H9 (cell line): ENCODE measurements at places on chromosomes 4 and X.

DNA sequence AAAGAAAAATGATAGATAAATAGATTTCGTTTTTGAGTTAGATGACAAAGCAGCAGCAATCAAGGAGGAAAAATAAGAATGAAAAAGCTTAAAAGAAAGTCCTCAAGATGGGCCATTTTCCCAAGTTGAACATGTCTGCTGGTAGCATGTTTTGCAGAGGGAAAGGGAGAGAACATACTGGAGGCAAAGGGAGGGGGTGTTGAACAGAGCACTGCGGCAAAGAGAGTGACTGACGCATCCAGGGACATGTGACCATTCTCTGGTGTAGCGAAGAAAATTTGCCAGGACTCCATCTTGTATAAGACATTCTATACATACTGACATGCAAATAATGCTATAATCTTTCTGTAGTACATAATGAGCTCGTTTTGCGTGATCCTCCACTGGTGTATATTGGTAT is 1.2 kb downstream of the LINC00632 start:
- no peak for DNase-seq

DNA sequence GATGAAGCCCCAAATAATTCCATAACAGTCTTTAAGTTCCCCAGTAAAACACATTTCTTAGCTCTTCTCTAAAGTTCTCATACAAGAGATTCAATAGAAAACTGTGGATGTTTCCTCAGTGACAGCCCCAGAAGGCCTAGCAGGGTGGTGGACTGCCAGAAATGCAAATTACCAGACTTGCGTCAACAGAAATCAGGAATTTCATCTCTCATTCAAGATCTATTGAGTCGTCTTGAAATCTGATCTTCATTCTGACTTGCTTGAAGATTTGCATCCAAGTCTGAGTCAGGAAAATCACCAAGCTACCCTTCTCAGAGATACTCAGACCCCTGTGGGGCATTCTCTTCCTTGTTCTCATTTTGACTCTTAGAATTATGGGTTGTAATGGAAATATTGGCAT is 68.9 kb upstream of the NDP start:
- DNase-seq: no peak

GRCh38 chr4:151418856-151419255 is 9.9 kb downstream of the FHIP1A start:
- DNase-seq: no peak

DNA sequence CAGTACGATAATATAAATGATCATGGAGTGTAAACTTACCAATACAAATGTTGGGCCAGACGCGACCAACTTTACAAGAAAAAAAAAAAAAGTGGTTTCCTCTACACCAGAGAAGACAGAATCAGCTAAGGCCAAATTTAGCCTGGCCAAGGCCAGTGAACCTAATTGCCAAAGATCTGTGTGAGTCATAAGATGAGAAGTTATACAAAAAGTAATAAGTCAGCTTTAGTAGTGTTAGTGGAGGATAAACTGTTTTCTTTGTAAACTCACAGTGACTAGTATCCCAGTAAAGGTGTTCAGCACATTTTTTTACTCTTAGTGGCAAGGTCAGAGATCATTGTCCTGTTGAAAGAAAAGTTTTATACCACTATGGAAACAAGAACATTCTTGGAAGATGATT is 531.4 kb upstream of the TECRL start:
- no peak for DNase-seq

GRCh38 chr4:123919576-123920098 is 523.0 kb downstream of the SPRY1 start:
- DNase-seq: no peak

DNA sequence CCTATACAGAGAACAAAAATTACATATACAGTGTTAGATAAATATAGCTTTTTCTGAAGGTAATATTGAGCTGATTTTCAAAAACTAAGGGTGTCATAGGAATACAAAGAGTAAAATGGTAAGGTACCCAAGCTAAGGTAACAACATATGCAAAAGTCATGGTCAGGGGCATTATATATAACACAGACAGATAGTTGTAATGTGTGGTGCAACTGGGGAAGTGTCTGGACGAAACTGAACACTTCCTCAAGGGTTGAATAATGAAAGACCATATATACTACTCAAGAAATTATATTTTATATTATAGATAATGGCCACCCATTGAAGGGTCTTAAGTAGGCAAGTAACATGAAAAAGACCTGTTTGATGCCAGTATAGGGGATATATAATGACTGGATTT is 262.1 kb upstream of the CXXC4 start:
- no peak for DNase-seq

DNA sequence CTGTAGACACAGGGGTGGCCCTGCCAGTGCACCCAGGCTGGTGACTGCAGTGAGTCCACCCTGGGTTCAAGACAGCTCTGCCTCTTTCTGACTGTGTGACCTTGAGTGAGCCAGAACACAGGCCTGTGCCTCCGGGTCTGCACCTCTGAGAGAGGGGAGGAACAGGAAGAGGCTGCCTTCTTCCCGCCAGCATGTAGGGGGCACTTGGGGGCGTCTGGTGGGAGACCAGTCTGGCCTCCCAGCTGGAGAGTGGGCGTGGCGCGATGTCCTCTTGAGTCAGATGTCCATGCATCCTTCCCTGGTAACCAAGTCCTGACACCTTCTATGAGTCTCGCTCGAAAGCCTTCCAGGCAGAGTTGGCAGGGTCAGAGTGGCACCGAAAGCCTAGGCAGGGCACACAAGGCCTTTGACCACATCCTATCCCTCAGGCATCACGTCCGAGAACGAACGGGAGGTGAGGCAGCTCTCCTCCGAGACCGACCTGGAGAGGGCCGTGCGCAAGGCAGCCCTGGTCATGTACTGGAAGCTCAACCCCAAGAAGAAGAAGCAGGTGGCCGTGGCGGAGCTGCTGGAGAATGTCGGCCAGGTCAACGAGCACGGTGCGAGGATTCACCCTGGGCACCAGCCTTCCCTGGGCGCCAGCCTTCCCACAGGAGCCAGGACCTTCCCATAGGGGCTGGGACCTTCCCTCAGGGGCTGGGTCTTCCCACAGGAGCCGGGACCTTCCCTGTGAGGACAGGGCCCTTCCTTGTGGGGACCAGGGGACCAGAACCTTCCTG is 21.3 kb downstream of the WFS1 start:
- no peak for DNase-seq

GRCh38 chr4:101155368-101155767 is 192.0 kb downstream of the PPP3CA start:
- DNase-seq: no peak

GRCh38 chr4:59553721-59554091 is 1646.4 kb upstream of the ADGRL3 start:
- DNase-seq: no peak

DNA sequence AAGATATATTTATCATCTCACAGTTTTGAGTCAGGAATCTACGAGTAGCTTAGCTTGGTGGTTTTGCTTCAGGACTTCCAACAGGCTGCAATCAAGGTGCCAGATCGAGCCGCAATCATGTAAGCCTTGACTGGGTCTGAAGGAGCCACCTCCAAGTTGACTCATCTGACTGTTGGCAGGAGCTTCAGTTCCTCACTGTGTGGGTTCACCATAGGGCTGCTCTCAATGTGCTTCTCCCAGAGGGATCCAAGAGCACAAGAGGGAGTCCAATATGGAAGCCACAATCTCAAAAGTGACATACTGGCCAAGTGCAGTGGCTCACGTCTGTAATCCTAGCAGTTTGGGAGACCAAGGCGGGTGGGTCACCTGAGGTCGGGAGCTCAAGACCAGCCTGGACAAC is 26.5 kb downstream of the DCHS2 start:
- DNase-seq: no peak

DNA sequence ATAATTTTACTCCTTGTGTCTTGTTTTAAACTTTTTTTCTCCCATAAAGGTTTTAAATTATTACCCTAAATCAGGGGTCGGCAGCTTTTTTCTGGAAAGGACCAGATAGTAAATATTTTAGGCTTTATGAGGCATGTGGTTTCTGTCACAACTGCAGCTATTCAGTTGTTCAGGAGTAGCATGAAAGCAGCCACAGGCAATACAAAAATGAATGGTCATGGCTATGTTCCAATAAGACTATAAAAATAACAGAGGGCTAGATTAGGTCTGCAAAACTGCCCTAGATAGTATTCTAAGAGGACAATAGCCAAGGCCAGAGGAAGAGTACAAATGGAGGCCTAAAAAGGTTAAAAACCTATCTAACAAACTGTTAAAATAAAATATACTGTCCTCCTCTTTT is 24.6 kb downstream of the HERC5 start:
- no peak for DNase-seq

DNA sequence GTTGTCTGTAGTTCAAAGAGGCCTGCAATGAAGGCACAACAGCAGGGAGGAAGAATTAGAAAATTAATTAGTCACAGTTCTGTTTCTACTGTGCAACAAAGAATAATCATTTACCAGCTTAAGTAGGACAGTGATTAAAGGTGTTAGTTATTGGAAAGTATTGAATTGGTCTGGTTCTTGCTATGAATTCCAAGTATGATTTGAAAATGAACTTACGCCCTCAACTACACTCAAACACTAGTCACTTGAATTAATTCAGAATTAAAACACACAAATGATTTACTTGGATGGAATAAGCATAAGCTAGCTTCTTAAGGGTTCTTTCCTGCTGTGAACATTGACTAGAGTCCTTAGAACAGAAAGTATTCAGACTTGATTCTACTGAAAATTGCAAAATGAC is 69.9 kb upstream of the EXOC1L start:
- no peak for DNase-seq

- no peak for DNase-seq
Measured at GRCh38 chrX:13759152-13759718, 24.7 kb downstream of the OFD1 start.

DNA sequence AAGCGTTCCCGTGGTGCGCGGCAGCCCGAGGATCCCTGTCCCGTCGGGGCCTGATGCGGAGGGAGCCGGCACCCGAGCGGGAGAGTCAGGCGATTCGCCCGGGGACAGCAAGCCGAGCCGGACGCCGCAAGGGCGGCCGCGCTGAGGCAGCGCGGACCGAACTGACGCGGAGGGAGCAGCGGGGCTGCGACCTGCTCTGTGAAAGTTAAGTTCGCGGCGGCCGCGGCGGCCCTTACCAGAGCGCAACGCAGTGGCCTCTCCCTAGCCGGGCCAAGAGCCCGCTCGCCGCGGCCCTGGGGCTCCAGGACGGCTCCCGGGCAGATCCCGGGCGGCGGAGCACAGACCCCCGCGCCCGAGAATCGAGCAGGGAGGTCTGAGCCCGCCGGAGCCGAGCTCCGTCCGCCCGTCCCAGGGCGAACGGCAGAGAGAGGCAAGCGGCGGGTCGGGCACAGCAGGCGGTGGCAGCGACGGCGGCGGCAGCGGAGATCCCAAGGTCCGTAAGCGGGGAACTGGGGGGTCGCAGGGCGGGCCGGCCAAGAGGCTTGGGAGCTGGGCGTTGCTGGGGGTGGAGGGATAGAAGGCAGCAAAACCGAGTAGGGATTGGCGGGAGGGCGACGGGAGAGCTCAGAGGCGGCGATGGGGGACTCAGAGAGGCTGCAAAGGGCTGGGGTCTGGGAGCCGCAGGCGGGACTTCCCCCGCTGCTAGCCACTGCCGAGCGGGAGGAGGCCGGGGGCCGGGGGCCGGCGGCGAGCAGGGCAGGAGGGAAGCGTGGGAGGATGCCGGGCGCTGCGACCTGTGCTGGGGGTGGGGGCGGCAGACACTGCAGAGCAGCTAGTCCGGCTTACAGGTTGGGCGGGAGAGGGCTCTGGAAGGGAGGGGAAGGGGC is 1.0 kb downstream of the GPR50 start:
- DNase-seq: peak; percentile 61

DNA sequence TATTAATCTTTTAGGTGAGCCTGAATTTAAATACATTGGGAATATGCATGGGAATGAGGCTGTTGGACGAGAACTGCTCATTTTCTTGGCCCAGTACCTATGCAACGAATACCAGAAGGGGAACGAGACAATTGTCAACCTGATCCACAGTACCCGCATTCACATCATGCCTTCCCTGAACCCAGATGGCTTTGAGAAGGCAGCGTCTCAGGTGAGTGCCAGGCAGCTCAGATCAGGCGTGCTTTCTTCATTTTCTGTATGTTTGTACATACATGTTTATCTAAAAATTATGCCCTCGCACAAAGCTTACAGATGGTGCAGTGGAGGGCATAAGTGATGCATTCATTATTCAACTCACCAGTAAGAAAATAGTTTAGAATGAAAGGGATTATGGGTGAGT is 85.6 kb downstream of the CPE start:
- DNase-seq: no peak

GRCh38 chr4:144597171-144597570 is 48.8 kb upstream of the HHIP start:
- no peak for DNase-seq

DNA sequence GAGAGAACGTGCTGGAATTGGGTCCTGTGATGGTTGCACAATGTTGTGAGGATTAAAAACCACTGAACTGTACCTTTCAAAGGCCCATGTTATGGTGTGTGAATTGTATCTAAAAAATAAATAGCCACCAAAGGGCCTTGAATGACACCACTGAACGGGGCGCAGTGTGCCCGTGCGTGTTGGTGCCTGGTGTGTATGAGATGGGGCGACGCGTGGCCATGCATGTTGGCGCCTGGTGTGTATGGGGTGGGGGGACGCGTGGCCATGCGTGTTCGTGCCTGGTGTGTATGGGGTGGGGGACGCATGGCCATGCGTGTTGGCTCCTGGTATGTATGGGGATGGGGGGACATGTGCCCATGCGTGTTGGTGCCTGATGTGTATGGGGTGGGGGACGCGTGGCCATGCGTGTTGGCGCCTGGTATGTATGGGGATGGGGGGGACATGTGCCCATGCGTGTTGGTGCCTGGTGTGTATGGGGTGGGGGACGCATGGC is 66.6 kb upstream of the HELT start:
- DNase-seq: no peak

DNA sequence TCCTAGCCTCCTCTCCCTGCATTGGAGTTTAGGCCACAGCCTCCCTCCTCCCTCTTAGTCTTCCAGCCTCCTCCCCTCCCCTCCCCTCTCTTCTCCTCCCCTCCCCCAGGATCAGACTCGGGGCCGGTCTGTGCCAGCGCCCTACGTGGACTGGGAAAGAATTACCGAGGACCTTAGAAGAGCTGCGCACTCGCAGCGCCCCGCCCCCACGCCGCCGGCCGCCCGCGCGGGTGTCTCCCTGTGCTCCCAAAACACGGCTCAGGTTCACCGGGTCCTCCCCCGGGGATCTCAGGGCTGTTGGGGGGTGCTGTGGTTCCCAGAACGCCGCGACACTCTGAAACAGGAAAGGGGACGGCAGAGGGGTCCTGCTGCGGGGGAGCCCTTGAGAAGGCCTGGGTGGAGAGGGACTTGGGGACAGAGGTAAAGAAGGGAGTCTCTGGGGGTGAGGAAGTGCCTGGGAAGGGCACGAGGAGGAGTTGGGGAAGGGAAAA is 122.3 kb upstream of the TBL1X start:
- peak; percentile 85 for DNase-seq

DNA sequence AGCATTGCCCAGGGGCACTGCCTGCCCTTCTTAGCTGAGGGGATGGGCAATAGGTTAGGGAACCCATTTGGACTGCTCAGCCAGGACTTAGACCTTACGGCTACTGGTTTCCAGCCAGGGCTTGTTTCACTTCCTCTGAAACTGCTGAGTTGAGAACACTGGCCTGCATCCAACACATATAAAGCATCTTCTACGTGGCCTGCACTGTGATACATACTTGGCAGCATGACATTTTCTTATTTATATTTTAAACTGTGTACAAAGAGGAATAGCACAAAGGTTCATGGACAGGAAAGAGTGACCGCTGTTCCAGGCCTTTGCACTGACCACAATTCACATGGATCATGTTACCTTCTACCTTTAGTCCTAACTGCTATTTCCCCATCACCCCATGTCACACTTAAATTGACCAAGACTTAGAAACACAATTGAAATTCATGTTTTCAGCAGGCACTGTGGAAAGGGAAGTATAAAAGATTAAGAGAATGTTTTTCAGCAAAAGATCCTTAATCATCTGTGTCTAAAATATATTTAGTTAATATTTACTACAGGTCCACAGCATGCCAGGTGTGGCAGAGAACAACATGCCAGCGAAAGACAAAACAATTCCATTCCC is 43.7 kb downstream of the NLGN4X start:
- DNase-seq: no peak
